ENCODE measurements at places on chromosomes 13 and 19.

GRCh38 chr13:50123515-50123861, 108.2 kb downstream of the KCNRG start:
- no peak for DNase-seq

GRCh38 chr13:34521171-34521570, 420.9 kb upstream of the NBEA start:
- DNase-seq = no peak

DNA sequence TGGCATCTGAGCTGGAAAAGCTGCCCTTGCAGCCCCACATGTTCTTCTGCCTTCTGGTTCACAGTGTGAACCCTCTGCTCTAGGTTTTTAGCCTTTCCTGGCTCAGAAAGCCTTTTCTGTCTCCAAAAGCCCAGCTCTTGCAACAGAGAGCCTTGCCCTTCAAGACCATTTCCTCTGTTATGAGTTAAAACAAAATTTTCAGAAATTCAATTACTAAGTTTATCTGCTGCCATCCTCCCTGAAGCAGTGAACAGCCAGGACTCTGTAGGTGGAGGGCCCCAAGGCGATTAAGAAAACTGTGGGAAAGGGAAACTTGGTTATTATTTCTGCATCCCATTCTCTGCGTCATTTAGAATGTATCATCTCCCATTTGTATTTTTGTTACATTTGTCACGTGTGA, 18.8 kb downstream of the FAM124A start:
- DNase-seq = no peak

- DNase-seq = no peak
Observed at GRCh38 chr13:67084066-67084465, 146.1 kb downstream of the PCDH9 start.

DNA sequence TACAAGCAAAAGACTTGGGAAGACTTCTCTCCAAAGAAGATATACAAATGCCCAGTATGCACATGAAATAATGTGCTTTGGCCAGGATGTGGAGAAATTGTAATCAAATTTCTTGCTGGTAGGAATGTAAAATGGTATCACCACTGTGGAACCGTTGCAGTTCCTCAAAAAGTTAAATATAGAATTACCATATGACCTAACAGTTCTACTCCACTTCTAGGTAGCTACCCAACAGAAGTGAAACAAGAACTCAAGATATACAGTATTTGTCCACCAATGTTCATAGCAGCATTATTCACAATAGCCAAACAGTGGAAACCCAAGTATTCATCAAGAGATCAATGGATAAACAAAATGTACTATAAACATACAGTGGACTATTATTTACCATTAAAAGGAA, 95.0 kb upstream of the KLF5 start:
- DNase-seq = no peak

DNA sequence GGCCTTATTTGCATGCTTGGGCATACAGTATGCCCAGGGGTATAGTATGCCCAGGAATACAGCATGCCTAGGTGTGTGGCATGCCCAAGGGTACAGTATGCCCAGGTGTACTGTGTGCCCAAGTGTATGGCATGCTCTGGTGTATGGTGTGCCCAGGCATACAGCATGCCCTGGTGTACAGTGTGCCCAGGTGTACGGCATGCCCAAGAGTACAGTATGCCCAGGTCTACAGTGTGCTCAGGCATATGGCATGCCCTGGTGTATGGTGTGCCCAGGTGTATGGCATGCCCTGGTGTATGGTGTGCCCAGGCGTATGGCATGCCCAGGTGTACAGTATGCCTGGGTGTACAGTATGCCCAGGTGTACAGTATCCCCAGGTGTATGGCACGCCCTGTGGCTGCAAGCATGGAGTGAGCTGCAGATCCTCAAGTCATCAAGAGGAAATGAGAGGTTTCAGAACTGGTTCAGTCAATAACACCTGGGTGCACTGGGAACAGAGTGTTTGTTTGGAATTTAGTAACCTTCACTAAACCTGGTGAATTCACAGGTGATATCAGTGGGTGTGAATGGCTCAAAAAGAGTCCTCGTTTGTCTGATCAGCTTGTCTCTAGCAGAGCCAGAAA, 7.8 kb upstream of the C13orf42 start:
- DNase-seq = no peak

GRCh38 chr13:60392131-60392530, 4.9 kb upstream of the TDRD3 start:
- DNase-seq = no peak

- no peak for DNase-seq
Observed at GRCh38 chr13:92224052-92224821, 825.8 kb downstream of the GPC5 start.

- no peak for DNase-seq
Observed at GRCh38 chr13:20024702-20025101, 66.2 kb downstream of the ZMYM2 start.

- no peak for DNase-seq
Observed at GRCh38 chr13:54185785-54186184, 1157.2 kb downstream of the OLFM4 start.

- no peak for DNase-seq
Observed at GRCh38 chr19:40560092-40560507, 16.6 kb upstream of the SHKBP1 start.

- DNase-seq = no peak
Observed at GRCh38 chr19:30668521-30669155, 296.5 kb downstream of the ZNF536 start.

DNA sequence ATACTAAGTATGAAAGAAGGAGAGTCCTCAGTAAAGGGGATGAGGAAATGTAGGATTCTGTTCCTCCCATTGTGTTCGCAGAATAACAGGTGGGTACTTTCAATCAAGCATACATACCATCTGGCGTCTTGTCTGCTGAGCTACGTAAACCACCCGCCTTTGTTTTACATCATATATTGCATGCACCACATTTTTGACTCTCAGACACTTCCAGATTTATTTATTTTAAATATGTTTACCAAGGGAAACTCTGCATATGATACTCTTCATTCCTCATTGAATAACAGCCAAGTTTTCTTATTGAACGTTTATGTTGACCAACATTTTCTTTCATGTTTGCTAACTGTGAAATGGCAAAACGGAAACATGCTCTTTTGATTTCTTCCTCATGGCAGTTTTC, 174.1 kb downstream of the FGF14 start:
- DNase-seq = no peak

DNA sequence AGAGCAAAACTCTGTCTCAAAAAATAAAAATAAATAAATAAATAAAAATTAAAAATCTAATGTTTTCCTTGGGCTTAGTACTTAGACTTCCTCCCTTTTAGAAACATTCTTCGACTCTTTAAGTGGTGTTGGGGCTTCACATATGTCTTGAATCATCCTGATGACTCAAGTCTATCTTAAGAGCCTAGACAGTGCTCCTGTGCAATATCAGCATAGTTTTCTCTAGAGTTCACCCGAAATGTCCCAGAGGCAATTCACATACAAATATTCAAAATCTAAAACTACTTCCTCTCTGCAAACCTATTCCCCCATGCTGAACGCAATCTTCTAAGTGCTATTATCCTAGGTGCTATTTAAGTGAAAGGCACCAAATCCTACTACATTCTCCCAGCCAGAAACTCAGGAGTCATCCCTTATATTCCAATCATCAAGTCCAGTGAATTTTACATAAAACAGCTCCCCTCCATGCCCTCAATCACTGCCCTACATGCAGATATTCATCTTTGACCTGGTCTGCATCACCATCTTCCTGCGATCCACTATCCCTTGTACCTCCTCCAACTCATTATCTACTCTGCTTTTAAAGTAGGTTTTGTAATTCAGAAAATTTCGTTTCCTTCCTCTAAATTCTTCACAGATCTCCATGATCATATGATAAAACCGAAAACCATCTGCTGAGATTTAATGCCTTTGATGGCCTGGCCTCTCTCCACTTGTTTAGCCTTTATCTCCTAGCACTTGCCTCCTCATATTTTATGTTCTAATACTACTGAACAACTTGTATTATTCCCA, 102.7 kb downstream of the ELF1 start:
- no peak for DNase-seq

DNA sequence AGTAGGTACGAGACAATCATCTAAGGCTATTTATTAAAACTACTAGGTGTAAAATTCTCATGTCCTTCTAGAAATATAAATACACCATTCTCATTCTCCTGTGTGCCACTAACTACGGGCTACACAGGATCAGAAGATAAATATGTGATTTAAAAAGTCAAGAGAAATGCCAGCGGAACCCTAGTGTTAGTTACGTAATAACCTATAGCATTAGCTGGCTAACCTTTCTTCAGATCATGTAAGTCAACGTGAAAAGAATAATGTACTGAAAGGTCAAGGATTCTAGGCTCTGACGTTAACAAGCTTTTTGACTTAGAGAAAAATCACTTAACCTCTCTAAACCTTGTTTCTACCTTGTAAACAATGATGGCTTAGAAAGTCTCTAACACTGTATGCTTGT, 121.8 kb downstream of the RGCC start:
- no peak for DNase-seq

DNA sequence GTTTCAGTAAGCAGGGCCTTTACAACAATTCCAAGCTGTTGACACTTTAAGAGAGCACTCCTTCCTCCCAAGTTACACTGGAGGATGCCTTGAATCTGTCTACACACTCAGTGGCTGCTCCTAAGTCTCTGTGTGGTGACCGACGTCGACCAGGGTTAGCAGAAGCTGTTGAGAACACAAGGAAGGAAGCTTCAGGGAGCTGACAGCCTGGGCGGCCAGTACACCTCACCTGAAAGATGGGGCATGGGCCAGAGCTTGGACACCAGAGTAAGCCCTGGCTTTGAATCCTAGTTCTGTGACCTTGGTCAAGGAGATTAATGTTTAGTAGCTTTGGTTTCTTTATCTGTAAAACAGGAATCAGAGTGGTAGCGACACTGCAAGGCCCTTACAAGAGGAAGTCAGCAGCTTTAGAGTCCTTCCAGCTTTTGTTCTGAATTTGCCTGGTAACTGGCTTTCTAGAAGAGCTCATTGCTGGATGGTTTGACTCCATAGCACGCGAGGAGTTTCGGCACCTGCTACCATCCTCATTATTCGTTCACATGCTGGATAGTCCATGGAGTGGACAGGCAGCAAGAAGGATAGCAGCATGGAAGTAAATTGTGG, 214.2 kb downstream of the FGF9 start:
- no peak for DNase-seq

- no peak for DNase-seq
Observed at GRCh38 chr19:41456342-41456918, 13.5 kb downstream of the ERICH4 start.

DNA sequence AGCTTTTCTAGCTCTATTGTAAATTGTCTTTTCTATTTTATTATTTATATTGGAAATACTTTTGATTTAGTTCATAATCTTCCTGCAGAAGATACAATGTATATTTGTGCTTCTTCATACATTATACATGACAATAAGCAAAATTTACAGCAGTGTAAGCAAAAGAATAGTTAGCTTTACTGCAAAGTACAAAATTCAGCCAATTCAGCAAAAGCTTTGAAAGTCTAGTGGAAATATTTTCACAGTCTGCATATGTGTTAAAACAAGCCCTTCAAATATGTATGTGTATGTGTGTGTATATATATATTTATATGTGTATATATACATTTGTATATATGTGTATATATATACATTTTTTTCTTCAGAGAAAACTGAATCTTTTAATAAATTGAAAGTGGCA, 879.1 kb downstream of the SLITRK1 start:
- DNase-seq = no peak

GRCh38 chr19:22882797-22883196, 50.7 kb downstream of the ZNF723 start:
- DNase-seq = no peak

GRCh38 chr13:105232439-105232838, 1303.0 kb downstream of the EFNB2 start:
- no peak for DNase-seq

DNA sequence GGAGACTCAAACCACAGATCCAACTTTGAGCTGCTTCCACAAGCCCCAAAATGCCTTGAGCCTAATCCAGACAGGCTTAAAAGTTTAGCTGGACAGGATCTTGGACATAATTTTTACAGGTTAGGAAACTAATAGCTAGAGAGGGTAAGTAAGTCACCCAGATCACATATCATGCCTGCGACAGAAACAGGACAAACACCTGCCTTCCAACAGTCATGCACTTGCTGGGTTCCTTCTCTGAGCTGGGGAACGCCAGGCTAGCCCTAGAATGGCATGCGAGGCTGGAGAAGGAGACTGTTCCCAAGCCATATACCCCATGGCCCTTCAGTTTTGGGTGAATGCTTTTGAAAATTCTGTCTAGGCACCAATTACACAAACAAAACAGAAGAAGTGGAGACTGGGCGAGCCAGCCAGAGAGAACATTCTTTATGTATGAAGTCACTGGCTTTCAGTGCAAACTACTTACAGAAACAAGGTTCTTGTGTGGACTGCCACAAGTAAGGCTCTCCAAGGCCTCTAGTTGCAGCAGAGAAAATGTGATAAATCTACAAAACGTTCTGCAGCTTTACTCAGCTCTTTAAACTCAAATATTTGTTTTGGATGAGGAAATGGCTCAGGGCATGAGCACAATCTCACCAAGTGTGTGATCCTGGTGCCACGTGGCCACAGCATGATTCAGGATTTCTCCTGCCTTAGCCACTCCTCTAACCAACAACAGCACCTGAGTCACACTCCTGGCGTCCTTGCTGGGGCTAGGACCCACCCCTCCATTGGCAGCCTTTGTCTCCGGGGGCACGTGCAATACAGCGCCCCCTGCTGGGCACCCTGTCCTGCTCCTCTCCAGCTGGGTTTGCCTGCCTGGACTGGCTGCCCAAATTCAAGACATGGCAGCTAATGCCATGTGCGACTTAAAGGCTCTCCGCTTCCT, 73.4 kb upstream of the UBL3 start:
- DNase-seq = peak; percentile 27

- no peak for DNase-seq
Observed at GRCh38 chr13:31168736-31169135, 7.0 kb upstream of the HSPH1 start.

DNA sequence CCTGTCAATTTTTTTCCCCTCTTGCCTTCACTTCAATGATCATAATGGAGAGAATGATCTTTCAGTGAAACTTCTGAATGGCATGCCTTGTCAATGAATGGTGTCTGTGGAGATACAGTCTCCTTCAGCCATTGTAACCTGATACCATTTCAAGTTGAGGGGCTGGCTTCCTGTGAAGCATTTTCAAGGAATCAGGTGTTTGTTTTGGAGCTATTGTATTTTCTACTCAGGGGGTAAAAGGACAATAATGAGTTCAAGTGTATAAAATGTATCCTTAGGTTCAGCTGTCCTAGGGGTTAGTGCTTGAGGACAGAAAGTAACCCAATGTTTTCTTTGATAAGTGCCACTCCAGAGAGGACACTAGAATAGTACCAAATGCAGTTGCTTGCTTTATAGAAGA, 23.8 kb upstream of the CBY2 start:
- no peak for DNase-seq
